Mesothelial cell of epicardium (in vitro differentiated cells): ENCODE measurements at places on chromosomes 11 and 22.

DNA sequence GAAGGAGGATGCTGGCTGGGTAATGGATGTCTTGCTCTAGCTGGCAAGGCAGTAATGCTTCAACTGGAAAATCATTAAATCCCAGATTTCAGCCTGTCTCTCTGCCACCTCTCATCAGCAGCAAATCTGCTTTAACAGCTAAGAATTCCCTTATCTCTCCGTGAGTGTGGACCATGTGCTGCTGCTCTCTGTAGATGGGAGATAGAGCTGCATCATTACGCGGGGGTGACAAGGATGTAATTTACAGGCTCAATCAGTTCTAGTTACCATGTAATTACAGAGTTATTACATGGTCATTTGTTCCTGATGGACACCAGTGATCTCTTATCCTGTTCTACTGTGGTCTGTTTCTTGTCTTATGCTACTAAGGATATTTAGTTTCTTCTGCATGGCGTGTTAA is 665.4 kb downstream of the NTM start:
- H3K4me3 ChIP-seq = no peak overlapping the region
- no peak overlapping the region for H3K27ac ChIP-seq
- H3K27me3 ChIP-seq = peaks cover 79% of the 10 kb centered on the region
- no peaks in the 10 kb centered on the region for H3K36me3 ChIP-seq
- H3K4me1 ChIP-seq = peaks cover 6% of the 10 kb centered on the region

DNA sequence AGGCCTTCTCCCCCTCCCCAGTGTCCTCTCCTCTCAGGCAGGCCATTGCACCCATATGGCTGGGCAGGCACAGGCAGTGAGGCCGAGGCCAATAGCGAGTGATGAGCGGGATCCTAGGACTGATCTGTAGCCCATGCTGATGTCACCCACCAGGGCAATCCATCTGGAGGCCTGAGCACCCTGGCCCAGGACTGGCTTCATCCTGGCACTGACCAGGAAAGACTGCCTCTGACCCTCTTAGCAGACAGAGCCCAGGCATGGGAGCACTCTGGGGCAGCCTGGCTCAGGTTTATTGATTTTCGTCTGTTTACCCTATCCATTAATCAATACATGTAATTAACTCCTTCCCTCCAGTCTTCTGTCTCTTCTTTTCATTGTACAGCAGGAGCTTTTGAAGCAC is 5.1 kb upstream of the TIRAP start:
- no peaks in the 10 kb centered on the region for H3K27me3 ChIP-seq
- H3K4me3 ChIP-seq = no peak overlapping the region
- no peak for DNase-seq

- H3K27me3 ChIP-seq = no peaks in the 10 kb centered on the region
- H3K4me3 ChIP-seq = no peak overlapping the region
- H3K4me1 ChIP-seq = peaks cover 17% of the 10 kb centered on the region
- peaks cover 67% of the 10 kb centered on the region for H3K36me3 ChIP-seq
- no peak for DNase-seq
- H3K27ac ChIP-seq = peak overlapping the region; percentile 59
Measured at GRCh38 chr11:78664636-78665035, 90.0 kb upstream of the NARS2 start.

- no peak overlapping the region for H3K4me3 ChIP-seq
- H3K27ac ChIP-seq = no peak overlapping the region
- no peak for DNase-seq
- peaks cover 9% of the 10 kb centered on the region for H3K4me1 ChIP-seq
Measured at GRCh38 chr11:100240025-100240539, 447.0 kb upstream of the ARHGAP42 start.

DNA sequence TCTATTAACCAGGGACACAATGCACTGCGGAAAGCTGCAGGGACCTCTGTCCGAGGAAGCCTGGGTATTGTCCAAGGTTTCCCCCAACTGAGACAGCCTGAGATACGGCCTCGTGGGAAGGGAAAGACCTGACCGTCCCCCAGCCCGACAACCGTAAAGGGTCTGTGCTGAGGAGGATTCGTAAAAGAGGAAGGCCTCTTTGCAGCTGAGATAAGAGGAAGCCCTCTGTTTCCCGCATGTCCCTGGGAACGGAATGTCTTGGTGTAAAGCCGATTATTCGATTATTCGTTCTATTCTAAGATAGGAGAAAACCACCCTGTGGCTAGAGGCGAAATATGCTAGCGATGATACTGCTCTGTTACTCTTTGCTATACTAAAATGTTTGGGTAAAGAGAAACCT is 5.2 kb downstream of the BET1L start:
- peak overlapping the region; percentile 4 for H3K27ac ChIP-seq
- peaks cover 6% of the 10 kb centered on the region for H3K36me3 ChIP-seq
- no peak overlapping the region for H3K4me3 ChIP-seq
- DNase-seq = no peak

- peaks cover 2% of the 10 kb centered on the region for H3K4me1 ChIP-seq
- DNase-seq = no peak
- no peaks in the 10 kb centered on the region for H3K36me3 ChIP-seq
- no peak overlapping the region for H3K4me3 ChIP-seq
- H3K27ac ChIP-seq = no peak overlapping the region
Measured at GRCh38 chr11:31645747-31646146, 136.2 kb downstream of the ELP4 start.

DNA sequence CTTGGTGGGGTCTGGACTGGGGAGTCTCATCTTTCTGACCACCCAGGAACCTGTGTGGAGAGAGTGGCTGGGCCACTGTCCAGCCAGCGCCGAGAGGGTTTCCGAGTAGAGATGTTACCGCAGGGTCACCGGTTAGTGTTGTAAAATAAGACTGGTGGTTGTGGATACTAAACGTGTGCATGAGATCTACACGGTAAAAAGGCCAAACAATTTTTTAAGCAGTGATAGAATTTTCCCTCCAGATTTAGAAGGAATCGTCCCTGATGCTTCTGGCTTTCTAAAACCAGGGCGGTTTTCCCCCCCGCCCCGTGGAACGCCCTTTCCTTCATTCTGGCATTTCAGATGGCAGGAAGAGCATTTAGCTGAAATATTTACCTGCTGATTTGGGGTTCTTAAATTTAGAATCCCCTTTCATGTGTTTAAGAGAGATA is 72.6 kb upstream of the PPARA start:
- H3K4me3 ChIP-seq = no peak overlapping the region

DNA sequence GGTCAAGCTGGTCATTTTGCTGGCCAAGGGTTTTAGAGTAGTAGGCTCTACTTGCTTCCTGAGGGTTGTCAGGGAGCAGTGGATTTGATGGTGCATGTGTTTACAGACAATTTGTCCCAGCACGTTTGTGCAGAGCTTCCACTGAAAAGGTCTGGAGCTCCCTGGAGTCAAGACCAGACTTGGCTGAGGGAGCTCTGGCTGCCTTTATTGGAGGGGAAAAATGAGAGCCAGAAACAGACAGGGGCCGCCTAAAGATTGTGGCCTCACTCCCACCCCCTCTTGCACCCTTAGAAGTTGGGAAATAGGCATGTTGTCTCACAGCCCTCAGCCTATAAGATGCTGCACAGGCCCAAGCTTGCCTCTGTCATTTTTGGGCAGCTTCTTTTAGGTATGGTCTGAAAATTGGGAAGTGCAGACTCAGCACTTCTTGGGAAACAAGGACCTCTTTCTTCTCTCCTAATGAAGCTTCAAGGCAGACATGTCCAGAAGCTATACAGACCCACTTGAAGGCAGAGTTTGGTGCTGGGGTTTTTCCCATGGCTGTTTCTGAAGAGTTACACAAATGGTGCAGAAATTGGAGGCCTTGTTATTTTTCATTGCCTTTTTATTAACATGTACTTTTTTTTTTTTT is 55.1 kb downstream of the AMOTL1 start:
- H3K27me3 ChIP-seq = no peaks in the 10 kb centered on the region
- DNase-seq = no peak
- H3K27ac ChIP-seq = no peak overlapping the region
- H3K4me1 ChIP-seq = no peaks in the 10 kb centered on the region
- peaks cover 86% of the 10 kb centered on the region for H3K36me3 ChIP-seq

GRCh38 chr11:73645972-73646631 is at the start of gene PLEKHB1:
TSS of gene PLEKHB1 (plus strand) at chr11:73646581. CDS start at chr11:73646609, 28 bp downstream.
- H3K27me3 ChIP-seq = peaks cover 11% of the 10 kb centered on the region
- peaks cover 20% of the 10 kb centered on the region for H3K4me1 ChIP-seq
- H3K4me3 ChIP-seq = peak within 1 kb of the TSS; percentile 56
- H3K36me3 ChIP-seq = no peaks in the 10 kb centered on the region
- no peak for DNase-seq

GRCh38 chr22:29482253-29482652 is 2.2 kb downstream of the NEFH start:
- H3K4me1 ChIP-seq = peaks cover 24% of the 10 kb centered on the region
- H3K4me3 ChIP-seq = peak overlapping the region; percentile 63
- no peaks in the 10 kb centered on the region for H3K36me3 ChIP-seq
- no peak for DNase-seq
- H3K27me3 ChIP-seq = peaks cover 55% of the 10 kb centered on the region
- H3K27ac ChIP-seq = no peak overlapping the region

GRCh38 chr11:72309641-72310040 is 65.7 kb upstream of the PHOX2A start:
- H3K27me3 ChIP-seq = no peaks in the 10 kb centered on the region
- DNase-seq = no peak
- peaks cover 44% of the 10 kb centered on the region for H3K4me1 ChIP-seq
- no peak overlapping the region for H3K27ac ChIP-seq

DNA sequence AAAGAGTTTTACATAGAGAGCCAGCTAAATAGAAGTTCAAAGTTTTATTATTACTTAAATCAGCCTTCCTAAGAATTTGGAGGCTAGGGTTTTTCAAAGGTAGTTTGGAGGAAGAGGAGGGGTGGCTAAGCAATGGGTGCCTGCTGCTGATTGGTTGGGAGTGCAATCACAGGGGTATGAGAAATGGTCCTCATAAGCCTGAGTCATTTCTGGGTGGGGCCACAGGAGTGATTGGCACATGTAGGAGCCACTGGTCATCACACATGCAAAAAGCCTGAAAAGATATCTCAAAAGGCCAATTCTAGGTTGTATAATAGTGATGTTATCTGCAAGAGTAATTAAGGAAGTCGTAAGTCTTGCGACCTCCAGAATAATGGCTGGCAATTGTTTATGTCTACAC is 12.9 kb downstream of the OR51L1 start:
- H3K4me3 ChIP-seq = no peak overlapping the region
- no peak for DNase-seq
- H3K27me3 ChIP-seq = peaks cover 14% of the 10 kb centered on the region
- no peaks in the 10 kb centered on the region for H3K36me3 ChIP-seq
- peaks cover 8% of the 10 kb centered on the region for H3K4me1 ChIP-seq
- no peak overlapping the region for H3K27ac ChIP-seq

- H3K4me3 ChIP-seq = no peak overlapping the region
- DNase-seq = no peak
- no peaks in the 10 kb centered on the region for H3K27me3 ChIP-seq
Measured at GRCh38 chr22:25554238-25554671, 10.2 kb upstream of the GRK3 start.

DNA sequence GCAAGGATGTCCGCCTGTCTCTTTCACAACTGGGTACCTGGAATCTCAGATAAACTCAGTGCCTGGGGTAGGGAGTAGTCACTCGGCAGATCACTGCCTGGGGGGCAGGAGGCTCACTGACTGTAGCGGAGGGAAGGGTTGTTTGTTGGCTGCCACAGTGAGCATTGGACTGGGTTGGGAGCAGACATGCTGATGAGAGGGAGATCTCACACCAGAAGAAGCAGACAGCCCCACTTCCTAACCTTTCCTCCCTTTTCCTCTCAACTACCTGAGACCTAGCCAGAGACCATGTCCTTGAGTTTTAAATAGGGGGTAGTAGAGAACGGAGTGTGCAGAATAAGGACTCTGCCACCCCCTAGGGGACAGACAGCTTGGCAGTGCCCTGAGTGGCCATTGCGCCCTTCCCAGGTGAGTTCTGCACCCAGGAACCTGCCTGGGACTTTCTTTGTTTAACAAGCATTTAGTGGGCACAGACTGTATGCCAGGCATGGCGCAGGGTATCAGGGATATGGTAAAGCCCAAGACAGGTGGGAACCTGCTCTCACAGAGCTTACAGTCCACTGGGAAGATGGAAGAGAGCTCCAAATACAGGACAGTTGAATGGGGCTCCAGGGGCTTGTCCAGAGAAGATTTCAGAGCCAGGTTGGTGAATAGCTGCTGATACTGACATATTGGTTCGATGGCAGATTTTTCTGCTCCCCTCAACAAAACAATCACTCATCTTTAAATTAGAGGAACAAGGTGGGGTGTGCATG is 115.7 kb upstream of the NNMT start:
- H3K4me3 ChIP-seq = no peak overlapping the region
- H3K27me3 ChIP-seq = peaks cover 82% of the 10 kb centered on the region
- H3K4me1 ChIP-seq = peaks cover 14% of the 10 kb centered on the region
- H3K36me3 ChIP-seq = no peaks in the 10 kb centered on the region
- no peak overlapping the region for H3K27ac ChIP-seq

- no peaks in the 10 kb centered on the region for H3K27me3 ChIP-seq
- H3K27ac ChIP-seq = no peak overlapping the region
- no peaks in the 10 kb centered on the region for H3K4me1 ChIP-seq
- H3K4me3 ChIP-seq = no peak overlapping the region
- DNase-seq = no peak
- peaks cover 47% of the 10 kb centered on the region for H3K36me3 ChIP-seq
Measured at GRCh38 chr11:118757876-118758399, 33.0 kb downstream of the DDX6 start.

GRCh38 chr22:44107340-44107739 is 73.4 kb upstream of the PARVG start:
- H3K4me1 ChIP-seq = peaks cover 25% of the 10 kb centered on the region
- no peaks in the 10 kb centered on the region for H3K27me3 ChIP-seq
- no peak overlapping the region for H3K27ac ChIP-seq
- H3K4me3 ChIP-seq = no peak overlapping the region
- peaks cover 4% of the 10 kb centered on the region for H3K36me3 ChIP-seq

DNA sequence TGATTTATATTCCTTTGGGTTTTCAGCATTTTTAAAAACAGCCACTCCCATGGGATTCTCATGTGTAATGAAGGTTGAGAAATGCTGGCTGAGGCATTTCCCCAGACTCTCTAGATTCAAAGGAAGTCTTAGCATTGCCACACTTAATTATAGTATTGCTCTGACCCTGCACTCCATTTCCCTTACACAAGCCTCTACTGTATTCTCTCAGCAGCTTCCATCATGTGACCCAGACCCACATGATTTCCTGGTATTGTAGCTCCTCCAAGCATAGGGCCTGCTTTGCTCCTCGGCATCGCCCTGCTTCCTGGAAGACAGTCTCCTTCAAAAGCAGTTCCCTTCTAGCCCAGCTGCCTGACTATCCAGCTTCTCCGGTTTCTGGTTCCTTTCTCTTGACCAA is 261.5 kb downstream of the LARGE1 start:
- no peaks in the 10 kb centered on the region for H3K27me3 ChIP-seq
- no peaks in the 10 kb centered on the region for H3K4me1 ChIP-seq
- no peak for DNase-seq
- no peak overlapping the region for H3K4me3 ChIP-seq
- no peak overlapping the region for H3K27ac ChIP-seq
